ENCODE measurements at places on chromosomes 3 and 15.

- DNase-seq: no peak
Observed at GRCh38 chr3:194766845-194767244, 81.2 kb downstream of the FAM43A start.

DNA sequence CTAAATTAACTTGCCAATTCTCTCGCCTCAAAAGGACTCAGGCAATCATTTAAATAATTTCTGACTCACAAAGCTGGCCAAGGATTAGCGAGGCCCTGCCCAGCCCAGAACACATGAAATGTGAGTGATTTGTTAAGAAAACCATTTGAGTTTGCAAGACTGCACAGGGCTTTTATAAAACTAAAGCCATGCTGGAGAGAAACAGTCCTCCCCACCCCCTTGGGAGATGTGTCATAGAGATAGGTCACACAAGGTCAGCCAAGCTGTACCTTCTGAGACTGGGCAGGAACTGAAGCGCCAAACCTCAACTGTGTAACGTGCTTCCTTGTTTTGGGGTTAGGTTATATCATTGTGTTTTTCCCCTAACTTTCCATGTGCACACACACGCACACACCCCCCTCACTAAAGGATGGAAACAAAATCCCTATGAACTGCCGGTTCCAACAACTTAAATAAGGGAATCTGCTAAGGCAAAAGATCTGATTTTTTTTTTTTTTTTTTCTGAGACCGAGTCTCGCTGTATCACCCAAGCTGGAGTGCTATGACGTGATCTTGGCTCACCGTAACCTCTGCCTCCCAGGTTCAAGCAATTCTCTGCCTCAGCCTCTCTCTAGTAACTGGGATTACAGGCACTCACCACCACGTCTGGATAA lies 8.1 kb downstream of the SPATA12 start:
- no peak for DNase-seq

DNA sequence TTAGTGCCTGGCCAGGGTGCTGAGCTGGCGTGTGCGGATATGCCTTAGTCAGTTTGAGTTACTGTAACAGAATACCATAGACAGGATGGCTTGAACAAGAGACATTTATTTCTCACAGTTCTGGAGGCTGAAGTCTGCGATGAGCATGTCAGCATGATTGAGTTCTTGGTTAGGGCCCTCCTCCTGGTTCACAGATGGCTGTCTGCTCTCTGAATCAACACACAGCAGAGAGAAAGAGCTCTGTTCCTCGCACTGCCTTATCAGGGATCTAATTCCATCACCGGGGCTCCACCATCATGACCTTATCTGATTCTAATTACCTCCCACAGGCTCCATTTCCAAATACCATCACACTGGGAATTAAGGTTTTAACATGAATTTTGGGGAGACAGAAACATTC lies 386.6 kb upstream of the DPH6 start:
- DNase-seq: no peak

- no peak for DNase-seq
Observed at GRCh38 chr15:46126581-46126980, 491.8 kb downstream of the SQOR start.

GRCh38 chr15:31024330-31024729 lies 32.9 kb upstream of the MTMR10 start:
- DNase-seq: no peak

DNA sequence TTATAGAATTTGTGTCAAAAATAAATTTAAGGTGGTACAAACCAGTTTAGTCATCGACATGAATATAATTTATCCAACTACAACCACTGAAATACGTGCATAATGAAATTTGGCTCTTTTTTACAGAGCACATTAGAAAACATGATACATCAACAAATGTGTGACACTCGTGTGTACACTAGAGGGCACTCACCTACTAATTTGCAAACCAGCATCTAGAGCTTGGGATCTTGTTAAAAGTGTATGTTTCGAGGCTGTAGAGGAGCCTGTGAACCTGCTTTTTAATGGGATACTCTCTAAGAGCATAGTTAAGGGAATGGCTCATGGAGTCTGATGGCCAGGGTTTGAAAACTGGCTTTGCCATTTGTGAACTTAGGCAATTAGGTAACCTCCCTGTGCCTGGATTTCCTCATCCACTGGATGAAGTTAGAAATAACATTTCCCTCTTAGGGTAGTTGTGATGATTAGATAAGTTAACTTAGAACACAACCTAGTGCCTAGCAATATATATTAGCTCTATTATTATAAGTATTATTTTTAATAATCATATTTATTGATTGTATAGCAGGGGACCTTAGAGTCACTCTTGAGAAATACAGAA lies 8.8 kb upstream of the CPOX start:
- no peak for DNase-seq

DNA sequence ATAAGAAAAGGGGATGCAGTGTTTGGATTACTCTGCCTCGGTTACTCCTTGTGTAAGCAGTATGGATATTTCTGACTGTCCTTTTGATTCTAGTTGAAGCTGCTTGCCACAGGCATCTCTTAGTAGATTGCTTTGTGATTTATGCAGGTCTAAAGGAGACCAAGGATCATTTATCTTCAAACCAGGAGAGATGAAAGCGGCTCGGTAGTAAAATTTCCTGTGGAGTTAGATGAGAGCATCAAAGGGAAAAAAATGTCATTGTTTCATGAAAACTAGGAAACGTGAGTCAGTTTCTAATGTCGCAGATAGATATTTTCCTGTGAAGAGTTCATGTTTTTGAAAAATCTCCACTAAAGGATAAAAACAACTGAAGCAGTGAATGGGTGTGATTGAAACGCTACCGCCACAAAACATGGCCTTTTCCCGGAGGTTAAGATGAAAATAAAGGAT lies 254.0 kb upstream of the TBL1XR1 start:
- no peak for DNase-seq

DNA sequence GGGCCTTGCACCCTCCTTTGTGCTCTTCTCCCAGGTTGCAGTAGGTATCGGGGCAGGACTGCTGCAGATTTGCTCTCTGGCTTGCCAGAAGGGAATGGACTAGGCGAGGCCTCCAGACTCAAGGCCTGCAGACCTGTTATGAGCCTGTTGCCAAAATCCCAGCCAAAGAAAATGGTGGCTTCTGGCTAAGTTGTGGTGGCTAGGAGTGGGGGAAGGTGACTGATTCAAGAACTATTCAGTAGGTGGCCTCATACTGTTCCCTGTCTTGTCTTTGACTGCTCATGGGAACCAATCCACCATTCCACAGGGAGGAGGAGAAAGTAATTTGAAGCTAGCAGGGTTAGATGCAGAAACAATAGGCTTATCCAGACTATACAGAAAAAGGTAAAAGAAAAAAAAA lies 380.4 kb upstream of the PROK2 start:
- DNase-seq: no peak

Measured in NCI-H1092 (cell line).